Stimulated activated CD4-positive, alpha-beta T cell treated with anti-CD3 and anti-CD28 coated beads, Interleukin-4, amount 100 ng/mL, for 1 hour (primary cell): ENCODE measurements at places on chromosomes 2 and 18.

DNA sequence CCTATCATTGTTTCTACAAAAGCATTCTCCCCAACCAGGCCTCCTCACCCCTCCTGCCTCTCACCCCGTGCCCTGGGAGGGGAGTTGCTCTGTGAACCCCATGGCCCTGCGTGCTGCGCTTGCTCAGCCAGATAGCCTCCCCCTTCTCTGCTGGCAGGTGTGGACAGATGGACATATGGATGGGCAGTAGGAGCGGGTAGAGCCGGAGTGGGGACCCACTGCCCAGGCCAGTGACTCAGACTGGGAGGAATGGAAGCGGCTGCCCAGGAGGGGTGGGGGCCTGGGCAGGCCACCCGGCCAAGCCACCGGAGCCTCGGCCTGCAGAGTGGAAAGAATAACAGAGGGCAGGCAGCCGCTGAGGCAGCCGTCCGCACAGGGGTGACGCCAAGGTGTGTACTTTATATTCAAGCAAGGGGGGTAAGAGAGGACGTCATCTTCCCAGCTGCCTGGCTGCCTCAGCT, 8.7 kb downstream of the CYP26B1 start:
- DNase-seq = no peak

GRCh38 chr2:25032901-25033300, 9.0 kb upstream of the EFR3B start:
- no peak for DNase-seq

GRCh38 chr18:36012891-36013290, 40.4 kb downstream of the RMP24 start:
- DNase-seq = no peak

DNA sequence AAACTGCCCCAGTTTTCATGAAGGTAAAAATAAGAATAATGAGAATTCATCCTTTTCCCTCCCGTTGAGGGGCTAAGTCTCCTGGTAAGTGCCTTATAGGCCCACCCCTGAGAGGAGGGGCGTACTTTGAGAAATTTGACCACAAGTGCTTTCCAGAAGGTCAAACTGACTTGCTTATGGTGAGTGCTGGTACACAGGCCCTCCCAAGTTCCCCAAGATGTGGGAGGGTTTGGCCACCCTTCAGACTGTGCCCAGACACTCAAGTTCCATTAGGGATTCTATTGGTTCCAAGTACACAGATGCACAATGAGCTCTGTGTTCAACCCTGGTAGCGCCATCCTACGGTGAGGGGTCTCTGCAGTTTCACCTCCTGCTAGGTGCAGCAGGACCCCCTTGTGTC, 205.1 kb downstream of the CTIF start:
- no peak for DNase-seq

DNA sequence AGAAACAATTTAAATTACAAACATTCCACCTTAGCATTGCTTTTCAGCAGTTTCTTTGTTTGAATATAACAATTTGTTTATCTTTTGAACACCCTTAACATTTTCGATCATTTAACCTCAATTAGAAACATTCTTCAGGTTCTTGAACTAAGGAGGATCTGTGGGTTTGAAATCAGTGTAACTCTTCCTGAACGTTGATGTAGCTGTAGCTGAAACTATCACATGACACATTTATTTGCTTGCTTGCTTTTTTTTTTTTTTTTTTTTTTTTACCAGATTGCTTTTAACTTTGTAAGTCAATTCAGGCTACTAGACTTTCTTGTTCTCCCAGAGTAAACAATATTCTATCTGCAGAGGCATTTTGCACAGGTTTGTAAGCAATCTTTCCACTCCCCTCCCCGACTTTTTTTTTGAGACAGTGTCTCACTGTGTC, 47.6 kb downstream of the GPD2 start:
- no peak for DNase-seq

GRCh38 chr2:97653473-97653872, 7.6 kb downstream of the COX5B start:
- no peak for DNase-seq
